ENCODE measurements at places on chromosomes 2 and 18.
A peak's percentile ranks its signal among the peaks of the same experiment; 100 is the strongest.

DNA sequence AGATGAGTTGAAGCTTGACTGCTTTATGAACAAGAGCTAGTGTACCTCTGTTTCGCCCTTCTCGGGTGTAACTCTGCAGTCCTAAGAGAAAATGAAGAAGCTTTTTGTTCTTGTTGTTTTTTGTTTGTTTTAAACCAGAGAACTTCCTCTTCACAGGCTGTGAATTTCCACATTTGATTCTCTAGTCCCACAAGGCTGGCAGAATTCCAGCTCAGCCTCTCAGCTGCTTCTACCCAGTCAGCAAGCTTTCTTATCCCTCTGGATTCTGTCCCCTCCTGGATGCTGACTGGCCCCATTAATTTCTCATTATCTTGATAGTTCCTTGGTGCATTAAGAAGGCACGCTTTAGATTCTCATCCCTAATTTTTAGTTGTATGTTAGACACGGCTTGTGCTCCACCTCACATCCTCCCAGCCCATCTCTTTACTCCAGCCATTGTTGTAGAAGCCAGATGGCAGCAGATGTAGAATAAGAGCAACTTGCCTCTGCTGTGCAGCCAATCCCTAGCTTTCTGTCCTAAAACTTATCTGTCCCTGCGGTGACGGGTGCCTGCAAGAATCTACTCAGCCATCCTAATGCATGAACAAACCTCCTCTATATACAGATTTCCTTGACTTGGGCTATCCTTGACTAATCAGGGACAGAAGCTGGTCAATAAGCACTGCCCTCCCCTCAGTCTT, 12.3 kb upstream of the RESP18 start:
- no peak for DNase-seq

DNA sequence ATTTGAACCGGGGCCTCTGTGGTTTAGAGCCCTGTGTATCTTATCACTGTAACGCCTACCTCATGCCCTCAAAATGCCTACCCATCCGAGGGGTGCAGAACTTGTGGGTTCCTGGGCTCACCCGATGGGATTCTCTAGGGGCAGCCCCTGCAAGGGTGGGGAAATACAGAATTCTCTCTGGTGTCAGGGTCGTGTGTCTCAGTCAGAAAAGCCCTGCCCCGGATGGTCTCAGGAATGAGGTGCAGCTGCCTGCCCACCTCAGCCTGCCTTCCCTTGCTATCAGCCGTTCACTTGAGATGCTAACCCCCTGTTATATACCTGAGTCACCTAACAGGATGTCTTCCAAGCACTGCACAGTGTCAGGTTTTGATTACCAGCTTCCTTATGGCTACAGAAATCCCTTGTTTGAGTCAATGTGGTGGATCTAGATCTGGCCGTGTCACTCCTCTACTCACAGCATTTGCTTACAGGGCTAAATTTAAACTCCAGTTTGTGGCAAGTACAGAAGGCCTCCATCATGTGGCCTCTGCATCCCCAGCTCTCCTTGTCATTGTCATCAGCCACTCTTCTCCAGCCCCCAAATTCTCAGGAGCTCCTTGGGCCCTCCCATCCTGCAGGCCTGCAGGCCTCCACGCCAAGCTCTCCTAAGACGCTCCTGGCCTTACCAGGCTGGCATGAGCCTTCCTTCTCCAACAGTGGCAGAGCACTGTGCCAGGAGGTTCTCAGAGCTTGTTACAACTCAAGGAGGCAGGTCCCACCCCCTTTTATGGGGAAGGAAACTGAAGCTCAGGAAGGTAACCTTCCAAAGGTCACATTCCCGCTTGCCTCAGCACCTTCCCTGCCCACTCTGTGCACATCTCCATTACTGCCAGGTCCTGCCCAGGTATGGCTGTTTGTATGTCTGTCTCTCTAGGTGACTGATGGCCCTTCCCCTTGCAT, 14.3 kb upstream of the MAP3K2 start:
- no peak for DNase-seq

DNA sequence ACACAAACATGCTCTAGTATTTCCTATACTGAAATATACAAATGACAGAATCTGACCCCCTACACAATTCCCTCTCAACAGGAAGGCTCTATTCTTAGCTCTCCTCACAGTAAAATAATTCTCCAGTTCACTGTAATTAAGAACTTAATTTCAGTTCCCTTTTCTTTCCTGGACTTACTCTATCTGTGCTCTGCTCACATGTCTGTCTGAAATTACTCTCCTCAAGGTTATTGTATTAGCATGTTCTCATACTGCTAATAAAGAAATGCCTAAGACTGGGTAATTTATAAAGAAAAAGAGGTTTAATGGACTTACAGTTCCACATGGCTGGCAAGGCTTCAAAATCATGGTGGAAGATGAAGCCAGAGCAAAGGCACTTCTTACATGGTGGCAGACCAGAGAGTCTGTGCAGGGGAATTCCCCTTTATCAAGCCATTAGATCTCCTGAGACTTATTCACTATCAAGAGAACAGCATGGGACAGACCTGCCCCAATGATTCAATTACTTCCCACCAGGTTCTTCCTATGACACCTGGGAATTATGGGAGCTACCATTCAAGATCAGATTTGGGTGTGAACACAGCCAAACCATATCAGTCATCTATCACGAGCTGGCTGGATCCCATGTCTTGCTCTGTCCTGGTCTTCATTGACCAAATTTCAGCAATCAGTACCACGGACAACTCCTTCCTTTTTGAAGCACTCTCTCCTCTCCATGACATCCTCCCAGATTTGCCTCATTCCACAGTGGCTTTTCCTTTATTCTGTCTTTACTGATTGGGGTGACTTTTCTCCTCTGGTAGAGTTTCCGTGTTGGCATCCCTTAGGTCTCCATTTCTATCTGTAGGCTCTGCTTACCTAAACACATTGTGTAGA, 110.9 kb downstream of the GALR1 start:
- DNase-seq = no peak

GRCh38 chr2:229798446-229799155, 84.2 kb upstream of the DNER start:
- no peak for DNase-seq

DNA sequence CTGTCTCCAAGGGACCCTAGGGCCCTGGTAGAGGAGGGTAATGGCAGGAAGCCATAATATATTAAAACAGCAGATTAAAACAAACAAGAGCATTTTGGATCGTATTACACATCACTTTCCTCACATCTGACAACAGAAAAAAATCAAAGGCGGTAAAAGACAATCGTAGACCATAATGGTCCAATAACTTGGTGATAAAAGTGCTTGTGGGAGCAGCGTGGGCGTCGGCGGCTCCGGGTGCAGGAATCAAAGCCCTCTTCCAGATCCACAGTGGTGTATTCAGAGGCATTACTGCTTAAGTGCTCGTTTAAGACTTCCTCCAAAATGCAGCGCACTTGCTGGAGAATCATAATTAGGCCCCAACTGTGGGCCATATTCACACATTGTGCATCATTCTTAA, 68.0 kb downstream of the FECH start:
- DNase-seq = no peak

- DNase-seq = no peak
These were observed 95.1 kb downstream of the CRIM1 start for GRCh38 chr2:36450466-36451196.

- DNase-seq = no peak
These were observed 351.9 kb upstream of the SMIM21 start for GRCh38 chr18:75779450-75779849.

GRCh38 chr18:62370366-62370765, 45.3 kb downstream of the TNFRSF11A start:
- DNase-seq = no peak

- DNase-seq = no peak
These were observed 7.1 kb upstream of the NAPG start for GRCh38 chr18:10518595-10519255.

DNA sequence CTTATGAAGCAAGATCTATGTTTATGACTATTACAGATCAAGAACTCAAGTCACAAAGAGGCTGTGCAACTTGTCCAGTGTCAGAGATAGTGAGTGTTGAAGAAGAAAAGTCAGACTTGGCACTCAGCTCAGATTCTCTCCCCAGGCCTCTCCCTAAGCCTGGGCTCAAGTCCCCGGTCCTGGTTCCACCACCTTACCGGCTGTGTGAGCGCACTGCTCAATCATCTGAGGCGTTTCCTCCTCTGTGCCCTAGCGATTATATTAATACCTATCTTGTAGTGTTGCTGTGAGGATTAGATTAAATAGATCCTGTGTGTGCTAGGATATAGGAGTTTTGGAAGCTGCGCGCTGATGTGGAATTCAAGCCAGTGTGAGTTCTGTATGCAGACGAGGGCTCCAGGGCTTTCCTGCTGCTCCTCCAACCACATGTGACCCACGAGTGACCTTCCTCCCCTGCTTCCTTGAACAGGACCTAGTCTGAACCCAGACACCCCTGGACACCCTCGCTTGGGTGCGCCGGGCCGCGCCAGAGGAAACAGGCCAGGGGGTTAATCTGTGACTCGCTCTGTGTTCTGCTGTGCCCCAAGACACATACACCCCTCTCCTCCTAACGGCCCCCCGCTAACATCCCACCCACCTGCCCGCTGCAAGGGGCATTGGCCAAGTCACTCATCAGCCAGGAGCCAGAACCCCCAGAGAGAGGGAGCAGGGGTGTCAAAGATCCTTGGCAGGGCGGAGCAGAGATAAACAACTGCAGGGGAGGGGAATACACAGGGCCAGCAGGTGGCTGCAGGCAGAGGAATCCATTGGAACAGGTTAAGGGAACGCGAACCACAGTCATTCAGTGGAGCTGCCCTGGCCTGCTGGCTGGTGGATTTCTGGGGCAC, 38.3 kb downstream of the TNS1 start:
- no peak for DNase-seq

- no peak for DNase-seq
These were observed 46.2 kb upstream of the RPE start for GRCh38 chr2:209956271-209956670.

DNA sequence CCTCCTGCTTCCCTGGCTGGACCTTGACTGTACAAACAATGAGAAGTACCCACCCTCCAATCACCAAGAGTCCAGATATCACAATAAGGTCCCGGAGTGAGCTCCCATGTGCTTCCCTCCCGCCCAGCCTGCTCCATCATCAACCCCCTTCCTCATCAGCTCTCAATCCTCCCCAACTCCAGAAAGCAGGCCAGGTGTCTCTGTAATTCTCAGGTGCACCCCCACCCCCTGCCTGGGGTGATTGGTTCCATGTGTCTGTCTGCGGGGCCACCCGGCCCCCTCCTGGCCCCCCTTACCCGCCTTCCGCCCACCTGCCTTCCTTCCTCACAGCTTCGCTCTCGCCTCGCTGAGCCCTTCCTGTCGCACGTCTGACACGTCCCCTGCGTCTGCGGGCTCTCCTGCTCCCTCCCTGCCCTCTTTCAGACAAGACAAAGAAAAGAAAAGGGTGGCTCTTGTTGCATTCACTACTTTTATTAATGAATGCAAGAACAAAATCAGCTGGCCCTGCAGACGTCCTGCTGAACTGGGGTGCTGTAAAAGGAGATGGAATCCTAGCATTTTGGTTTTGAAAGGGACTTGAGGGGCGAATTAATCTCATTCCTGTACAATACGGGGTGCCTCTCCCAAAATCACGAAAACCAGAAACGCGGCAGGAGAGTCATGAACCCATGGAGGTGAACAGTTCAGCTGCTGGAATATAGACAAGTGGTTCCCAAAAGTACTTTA, 26.5 kb upstream of the IGFBP2 start:
- DNase-seq = no peak

- DNase-seq = peak; percentile 69
These were observed 97.6 kb downstream of the NDUFA10 start for GRCh38 chr2:239927424-239927981.

DNA sequence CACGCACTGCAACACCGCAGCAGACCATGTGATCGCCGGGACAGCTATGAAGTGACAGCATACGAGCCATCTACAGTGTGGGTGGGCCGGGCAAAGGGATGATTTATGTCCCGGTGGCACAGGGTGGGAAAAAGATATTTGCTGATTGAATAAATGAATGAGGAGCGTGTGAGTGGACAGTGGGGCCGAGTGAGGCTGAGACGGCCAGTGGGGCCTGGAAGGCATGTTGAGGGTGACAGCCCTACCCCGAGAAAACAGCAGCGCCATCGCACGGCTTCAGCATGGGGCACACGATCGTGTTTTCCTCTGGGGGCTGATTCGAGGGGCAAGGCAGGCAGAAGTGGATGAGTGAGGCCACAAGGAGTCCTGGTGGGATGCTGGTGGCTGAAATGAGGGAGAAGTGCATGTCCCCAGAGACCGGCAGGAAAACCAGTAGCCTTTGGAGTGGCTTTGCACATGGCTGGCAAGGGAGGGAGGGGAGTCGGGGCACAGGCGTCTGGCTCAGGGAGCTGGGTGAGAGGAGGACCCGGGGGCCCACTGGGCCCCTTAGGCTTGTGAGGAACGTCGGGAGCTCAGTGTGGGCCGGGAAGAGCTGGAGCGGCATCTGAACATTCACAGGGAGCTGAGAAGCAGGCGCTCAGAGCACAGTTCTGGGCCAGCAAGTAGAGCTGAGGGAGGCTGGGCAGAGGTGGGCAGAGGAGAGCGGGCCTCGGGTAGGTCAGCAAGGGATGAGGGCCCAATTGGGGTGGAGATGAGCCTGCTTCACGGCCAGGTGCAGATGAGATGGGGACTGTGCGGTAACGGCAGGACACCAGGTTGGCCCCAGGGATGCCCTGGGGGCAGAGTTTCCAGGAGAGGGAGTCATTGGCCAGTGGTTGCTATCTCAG, 32.1 kb upstream of the MAL start:
- DNase-seq = no peak

DNA sequence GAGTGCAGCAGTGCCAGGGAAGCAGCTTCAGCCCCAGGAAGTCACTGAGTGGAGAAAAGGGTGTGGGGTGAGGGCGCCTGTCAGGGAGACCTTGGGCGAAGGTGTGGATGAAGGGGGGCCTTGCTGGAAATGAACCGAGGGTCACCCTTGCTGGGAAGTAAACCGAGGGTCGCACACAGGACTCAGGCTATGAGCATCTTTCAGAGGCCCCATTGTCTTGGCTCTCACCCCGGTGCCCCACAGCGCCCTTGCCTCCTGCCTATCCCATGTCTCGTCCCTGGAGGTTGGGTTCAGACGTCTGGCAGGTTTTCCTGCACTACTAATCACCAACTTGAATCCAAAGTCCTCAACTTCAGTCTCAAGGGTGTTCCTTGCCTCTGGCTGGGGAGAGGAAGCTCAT, 122.8 kb upstream of the PXDN start:
- DNase-seq = no peak

GRCh38 chr2:66772618-66773017, 337.7 kb downstream of the MEIS1 start:
- DNase-seq = no peak

DNA sequence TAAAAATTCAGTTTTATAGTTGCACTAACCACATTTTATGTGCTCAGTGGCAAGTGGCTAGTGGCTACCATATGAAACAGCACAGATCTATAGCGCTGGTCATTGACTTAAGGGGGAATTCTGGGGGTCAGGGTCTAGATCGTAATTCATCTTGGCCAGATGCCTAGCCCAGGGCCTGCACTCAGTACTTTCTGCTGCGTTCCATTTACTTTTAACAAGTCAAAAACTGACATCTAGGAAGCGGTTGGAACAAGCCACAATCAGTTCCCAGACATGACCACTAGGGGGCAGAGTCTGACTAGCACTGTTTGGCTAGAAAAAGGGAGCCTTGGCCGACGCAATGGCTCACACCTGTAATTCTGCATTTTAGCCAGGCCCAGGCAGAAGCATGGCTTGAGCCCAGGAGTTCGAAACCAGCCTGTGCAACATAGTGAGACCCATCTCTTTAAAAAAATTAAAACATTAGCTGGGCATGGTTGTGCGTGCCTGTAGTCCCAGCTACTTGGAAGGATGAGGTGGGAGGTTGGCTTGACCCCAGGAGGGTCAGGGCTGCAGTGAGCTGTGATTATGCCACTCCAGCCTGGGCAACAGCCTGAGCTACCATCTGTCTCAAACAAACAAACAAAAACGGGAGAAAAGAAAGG, 9.0 kb upstream of the TMBIM1 start:
- DNase-seq = peak; percentile 92

- no peak for DNase-seq
These were observed 146.6 kb upstream of the OTOS start for GRCh38 chr2:240287011-240287410.

- no peak for DNase-seq
These were observed 40.4 kb downstream of the CHST9 start for GRCh38 chr18:27144672-27145071.
